Activated T-cell treated with anti-CD3 and anti-CD28 coated beads for 4 hours (primary cell): ENCODE measurements at places on chromosomes 5 and 9.

- DNase-seq: no peak
These were observed 59.0 kb upstream of the BARX1 start for GRCh38 chr9:94014066-94014654.

GRCh38 chr5:78610636-78611035 is 37.9 kb downstream of the LHFPL2 start:
- no peak for DNase-seq

DNA sequence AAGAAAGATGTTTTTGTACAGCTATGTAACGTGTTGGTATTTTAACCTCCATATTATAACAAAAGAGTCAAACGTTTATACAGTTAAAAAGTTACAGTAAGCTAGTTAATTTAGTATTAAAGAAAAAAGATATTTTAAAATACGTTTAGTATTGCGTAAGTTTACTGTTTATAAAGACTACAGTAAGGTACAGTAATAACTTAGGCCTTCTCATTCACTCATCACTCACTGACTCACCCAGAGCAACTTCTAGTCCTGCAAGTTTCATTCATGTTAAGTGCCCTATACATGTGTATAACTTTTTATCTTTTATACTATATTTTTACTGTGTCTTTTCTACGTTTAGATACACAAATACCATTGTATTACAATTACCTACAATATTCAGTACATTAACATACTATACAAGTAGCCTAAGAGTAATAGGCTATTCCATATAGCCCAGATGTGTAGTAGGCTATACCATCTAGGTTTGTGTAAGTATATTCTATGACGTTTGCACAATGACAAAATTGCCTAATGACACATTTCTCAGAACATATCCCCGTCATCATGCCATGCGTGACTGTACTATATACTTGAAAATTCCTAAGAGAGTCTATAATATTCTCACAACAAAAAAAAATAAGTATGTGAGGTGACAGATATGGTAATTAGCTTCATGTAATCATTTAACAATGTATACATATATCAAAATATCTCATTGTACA is 33.8 kb downstream of the ERP44 start:
- DNase-seq: no peak

GRCh38 chr9:617445-618085 is 223.9 kb upstream of the DMRT1 start:
- no peak for DNase-seq

- no peak for DNase-seq
These were observed 142.2 kb upstream of the ZNF366 start for GRCh38 chr5:72649449-72649848.

- DNase-seq: no peak
These were observed 271.8 kb downstream of the TRIM32 start for GRCh38 chr9:116958881-116959280.

- no peak for DNase-seq
These were observed 53.7 kb upstream of the ANKH start for GRCh38 chr5:14925326-14925725.

DNA sequence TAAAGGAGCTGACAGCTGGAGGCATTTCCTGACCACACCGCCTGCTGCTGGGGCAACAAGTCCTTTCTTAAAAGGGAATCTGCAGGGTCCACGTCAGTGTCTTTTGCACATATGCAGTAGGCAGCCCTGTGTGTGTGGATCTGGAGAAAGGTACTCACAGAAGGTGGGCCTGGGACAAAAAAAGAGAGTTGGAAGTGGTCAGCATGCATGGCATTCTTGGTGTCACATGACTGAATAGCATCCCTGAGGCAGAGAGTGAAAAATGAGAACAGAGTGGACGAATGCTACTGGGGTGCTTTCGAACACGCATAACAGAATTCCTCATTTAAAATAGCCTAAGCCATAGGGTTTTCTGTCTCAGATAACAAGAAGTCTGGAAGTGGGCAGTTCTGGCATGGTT is 47.0 kb downstream of the DNAJC21 start:
- no peak for DNase-seq

DNA sequence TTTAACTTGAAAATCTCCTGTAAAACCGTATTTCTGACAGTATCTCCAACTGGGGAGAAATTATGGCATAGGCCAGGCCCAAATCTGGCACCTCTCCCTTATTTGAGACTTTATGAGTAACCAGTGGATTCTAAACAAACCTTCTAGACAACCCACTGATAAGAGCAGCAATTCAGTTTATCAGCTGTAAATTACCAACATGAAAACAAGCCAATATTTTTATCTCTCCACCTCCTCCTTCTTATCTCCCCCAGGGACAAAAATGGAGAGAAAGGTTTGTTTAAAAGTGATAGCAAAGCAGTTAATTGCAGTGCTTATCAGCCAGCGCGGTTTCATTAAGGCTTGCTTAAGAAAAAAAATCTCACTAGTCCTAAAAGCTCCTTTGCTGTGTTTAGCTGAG is 53.8 kb downstream of the KCNV2 start:
- no peak for DNase-seq

GRCh38 chr9:76433406-76433805 is 25.6 kb upstream of the GCNT1 start:
- DNase-seq: no peak

DNA sequence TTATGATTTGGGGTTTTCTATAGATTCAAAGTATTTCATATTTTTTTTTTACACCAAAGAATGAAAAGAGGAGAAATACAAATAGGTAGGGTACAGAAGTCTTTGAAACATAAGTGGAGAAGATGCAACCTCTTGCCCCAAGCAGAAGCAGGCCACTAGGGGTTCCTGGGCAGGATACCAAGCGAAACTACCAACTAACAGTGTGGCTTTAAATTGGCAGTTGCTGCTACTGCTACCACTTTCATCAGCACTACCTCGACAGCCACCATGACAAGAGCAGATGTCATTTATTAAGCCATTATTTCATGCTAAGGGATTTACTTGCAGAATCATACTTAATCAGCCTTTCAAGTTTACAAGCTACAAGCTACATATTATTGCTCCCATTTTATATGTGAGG is 288.1 kb downstream of the NR3C1 start:
- no peak for DNase-seq

DNA sequence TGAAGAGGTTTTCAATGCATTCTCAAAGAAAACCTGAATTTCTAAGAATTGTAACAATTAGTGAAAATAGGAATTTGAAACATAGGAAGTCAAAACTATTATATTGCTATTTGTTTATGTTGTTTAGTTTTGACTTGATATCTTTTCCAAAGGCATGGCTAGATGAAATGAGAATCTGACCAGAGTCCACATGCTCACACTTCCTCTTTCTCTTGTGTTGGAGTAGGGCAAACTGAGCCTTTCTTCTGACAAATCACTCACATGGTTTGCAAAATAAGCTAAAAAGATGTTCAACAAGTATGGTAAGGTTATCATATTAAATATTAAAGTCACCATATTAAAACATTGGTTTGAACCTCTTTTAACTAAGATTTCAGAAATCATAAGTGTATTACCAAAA is 512.6 kb downstream of the ISL1 start:
- no peak for DNase-seq

GRCh38 chr5:93461756-93462155 is 119.3 kb downstream of the NR2F1-AS1 start:
- no peak for DNase-seq

DNA sequence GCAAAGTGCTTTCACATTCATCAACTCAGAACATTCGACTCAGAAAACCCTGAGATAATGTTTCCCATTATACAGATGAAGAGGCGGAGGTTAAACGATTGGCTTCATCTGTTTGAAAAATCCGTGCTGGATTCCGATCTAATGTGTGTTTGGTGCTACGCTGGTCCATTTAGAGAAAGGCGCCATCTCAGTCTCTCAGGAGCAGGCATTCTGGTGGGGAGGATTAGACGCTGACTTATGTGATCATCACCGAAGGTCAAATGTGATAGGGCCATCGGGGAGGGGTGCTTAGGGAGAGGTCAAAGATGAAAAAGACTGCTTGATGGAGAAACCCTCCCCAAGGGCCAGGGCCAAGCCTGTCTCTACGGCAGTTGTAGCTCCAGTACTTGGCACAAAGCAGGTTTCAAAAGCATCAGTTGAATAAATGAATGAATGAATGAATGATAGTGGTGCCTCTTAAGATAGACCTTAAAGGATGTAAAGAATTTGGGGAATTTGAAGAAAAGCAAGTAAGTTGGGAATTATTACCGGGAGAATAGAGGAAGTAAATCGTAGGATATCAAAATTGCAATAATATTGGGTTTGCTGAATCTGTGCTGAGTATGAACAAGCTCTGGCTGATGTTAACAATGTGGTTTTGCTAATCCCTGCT is 160.6 kb upstream of the SHB start:
- DNase-seq: no peak

GRCh38 chr5:81936066-81936465 is 35.8 kb upstream of the ATG10 start:
- no peak for DNase-seq

DNA sequence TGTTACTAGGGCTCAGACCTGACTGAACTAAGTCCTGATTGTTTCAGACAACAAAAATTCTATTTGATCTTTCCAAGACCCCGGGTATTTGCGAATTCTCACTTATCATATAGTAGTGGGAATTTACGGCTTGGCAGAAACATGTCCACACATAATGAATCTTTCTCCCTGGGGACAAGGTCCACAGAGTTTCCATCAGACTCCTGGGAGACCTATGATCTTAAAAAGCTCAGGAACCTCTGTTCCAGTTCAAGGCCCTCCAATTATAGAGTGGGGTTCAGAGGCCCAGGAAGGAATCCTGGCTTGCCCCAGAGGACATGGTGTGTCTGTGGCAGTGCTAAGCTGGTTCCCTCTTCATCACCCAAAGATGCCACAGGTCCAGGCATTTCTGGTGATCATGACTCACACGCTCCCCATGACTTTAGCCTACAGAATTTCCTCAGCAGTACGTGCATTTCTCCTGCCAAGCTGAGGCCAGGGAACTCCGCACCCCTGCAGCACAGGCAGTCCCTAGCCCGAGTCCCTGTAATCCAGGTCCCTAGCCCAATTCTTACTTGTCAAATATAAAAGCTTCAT is 12.6 kb downstream of the RAPGEF1 start:
- no peak for DNase-seq

GRCh38 chr5:135740475-135740874 is 94.0 kb upstream of the SLC25A48 start:
- no peak for DNase-seq

DNA sequence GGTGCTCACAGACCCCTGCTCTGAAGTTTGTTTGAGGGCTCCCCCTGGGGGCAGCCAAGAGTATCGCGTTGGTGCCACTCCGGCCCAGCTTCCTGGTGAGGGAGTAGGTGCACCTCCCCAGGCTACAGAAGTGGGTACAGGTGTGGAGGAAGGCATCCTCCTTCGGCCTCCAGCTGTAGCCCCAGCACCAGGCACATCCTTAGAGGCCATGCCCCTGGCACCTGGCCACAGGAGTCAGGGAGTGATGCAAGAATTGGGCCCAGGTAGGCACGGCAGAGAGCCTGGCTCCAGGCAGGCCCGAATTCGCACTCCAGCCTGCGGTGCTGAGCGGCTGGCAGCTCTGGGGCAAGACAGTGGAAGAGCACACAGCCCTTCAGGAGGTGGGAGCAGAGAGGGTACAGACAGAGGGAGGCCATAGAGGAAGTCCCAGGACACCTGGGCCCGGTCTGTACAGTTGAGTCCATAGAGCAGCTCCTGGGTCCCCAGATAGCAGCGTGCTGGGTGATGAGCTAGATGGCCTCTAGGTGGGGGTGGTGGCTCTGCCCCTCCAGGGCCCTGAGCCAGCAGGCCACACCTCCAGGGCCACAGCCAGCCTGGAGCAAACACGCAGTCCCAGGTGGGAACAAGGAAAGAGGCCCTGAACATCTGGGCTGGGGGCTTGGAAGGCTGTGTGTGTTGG is 2.4 kb downstream of the SAPCD2 start:
- peak; percentile 77 for DNase-seq

GRCh38 chr9:90870621-90871326 is 69.2 kb downstream of the SYK start:
- peak; percentile 18 for DNase-seq

GRCh38 chr9:14535161-14535955 is 157.9 kb downstream of the ZDHHC21 start:
- DNase-seq: no peak

GRCh38 chr9:17135295-17136160 is 688 bp downstream of the CNTLN start:
- no peak for DNase-seq

DNA sequence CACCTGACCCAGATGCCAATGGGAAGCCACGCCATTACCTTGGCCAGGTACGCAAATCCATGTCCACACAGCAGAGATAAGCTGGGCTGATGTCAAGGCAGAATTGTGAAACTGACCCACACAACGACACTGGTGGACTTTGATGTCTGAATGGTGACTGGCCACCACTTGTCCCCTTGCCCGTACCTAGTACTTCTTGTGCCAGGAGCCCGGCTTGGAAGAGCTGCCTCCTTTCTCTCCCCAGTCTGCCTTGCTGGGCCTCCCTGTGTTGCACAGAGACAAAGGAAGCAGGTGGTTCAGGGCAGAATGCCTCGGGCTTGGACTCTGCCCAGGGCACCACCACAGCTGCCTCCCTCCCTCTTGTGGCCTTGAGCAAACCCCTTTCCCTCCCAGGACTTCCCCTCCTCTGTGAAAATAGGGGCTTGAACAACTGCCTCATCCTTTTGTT is 23.3 kb downstream of the PTGES2 start:
- DNase-seq: no peak

GRCh38 chr5:10592601-10593000 is 28.7 kb downstream of the ANKRD33B start:
- no peak for DNase-seq

- no peak for DNase-seq
These were observed 91.4 kb upstream of the RAI14 start for GRCh38 chr5:34564710-34565235.

DNA sequence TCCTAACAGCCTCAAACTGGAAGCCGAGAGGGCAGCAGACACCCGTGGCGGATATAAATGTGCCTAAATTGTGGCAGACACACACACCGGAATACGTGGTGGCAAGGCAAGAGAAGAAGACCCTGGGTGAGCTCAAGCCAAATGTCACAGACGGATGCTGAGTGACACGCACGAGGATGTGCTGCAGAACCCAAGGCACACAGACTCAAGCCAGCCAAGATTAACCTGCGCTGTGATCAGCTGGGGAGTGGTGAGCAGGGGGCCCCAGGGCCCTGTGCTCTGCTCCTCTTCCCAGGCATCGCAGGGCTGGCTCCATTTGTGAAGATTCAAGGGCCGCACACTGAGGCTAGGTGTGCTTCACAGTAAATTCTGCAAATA is 16.4 kb downstream of the SEMA4D start:
- DNase-seq: no peak

DNA sequence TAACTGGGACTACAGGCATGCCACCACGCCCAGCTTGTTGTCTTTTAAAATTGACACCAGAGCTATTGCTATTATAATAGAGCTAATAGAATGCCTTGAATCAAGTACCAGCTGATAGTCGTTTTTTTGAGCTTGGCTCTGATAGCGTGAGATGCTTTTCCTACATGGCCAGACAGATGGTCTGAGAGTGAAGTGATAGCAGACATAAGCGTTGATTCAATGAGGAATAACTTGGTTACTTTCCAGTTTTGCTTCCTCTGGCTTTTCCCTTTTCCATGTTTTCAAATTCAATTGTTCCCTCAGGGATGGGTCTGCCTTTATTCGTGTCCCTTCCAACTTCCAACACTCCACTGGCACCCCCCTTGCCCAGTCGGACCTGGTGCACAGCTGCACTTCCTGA is 15.4 kb downstream of the AGXT2 start:
- DNase-seq: no peak
